PC-9 (cell line): ENCODE measurements at places on chromosomes 12 and 14. TPM values are rescaled to one million over a fixed set of nuclear protein-coding genes. Genes with fewer than 3 reads are reported as not detected.

DNA sequence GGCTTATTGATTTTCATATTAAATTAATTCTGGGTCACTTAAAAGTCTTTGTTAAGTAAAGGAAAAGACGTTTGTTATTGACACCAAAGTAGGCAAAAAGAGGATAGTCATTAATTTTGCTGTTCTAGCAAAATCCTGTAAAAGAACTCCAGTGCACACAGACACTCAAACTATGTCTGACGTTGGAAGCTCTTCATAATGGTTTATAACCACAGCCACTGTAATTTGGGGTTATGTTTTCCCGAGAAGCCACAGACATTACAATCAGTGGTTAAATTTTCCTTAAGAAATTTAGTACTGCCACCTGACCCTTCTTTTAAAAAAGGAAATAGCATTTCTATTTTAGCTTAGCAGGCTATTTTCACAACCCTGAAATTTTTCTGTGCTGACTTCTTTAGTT lies 267.5 kb downstream of the CCDC91 start:
- no peak for DNase-seq

ART4 gene
- not detected in 2 replicates for total RNA-seq

DNA sequence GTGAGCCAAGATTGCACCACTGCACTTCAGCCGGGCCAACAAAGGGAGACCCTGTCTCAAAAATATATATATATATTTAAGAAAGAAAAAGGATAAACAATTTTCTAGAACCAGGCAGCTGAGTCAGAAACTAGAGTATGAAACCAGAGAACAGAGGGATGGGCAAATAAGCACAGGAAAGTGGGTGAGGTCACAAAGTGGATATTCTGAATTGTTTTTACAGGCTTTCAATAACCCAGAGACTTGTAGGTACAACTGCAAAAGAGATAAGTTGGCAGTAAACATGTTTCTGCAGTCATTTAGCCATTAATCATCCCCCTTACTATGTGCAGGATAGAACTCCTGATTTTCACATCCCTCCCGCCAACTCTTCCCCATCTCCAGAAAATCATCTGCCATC lies 94.2 kb downstream of the BTG1 start:
- DNase-seq: no peak

DNA sequence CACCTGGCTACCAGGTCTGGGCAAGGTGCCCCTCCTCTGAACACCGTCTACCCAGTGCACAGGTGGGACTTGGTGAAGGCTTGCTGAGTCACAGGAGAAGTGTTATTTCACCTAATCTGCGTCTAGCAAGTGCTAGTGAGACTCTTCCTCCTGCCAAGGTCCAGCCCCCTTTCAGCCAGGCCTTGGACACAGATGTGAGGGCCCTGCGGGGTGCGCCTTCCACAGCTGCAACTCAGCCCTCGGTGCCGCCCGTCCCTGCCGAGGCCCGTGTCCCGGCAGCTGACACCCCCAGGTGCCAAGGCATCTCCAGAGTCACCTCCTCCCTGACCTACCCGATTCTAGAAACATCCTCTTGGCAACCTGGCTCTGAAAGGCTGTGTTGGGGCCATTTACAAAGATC lies 55.1 kb downstream of the PRIMA1 start:
- no peak for DNase-seq

- DNase-seq: no peak
Observed at GRCh38 chr14:74403619-74404417, 22.2 kb downstream of the SYNDIG1L start.

EIF2S3B gene
- total RNA-seq: 0.96 and 1.0 TPM in 2 replicates
